H4 (cell line): ENCODE measurements at places on chromosomes 6 and 20. TPM values are rescaled to one million over a fixed set of nuclear protein-coding genes. Genes with fewer than 3 reads are reported as not detected.

DNA sequence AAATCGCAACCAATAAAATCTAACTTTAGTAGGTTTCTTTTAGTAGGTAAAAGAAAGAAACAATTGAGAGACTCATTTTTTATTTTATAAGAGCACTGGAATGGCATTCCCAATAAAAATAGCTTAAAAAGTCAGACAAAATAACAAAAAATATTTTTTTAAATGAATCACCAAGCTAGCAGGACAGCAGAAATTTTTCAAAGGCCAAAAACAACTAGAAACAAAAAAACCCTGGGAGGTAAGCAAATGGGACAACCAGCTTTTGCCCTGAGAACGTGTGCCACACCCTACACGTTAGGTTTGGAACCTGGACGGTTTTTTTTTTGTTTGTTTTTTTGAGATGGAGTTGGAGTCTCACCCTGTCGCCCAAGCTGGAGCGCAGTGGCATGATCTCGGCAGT, 19.6 kb downstream of the GPLD1 start:
- DNase-seq, result no peak

DNA sequence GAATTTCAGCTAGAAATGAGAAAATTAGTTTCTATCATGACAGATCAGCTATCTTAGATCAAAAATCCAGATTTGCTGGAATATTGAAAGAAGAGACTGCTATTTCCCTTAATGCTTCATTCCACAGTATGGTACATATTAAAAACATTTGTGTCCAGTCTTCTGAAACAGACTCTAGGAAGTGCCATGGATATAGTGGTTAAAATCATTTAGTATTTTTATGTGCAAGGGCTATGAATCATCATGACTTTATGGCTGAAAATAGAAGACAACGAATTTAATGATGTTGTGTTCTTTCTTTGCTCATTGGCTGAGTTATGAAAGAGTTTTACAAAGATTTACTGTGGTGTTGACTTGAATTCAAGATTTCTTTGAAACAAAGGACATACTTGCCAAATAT, 146.6 kb downstream of the ANKRD60 start:
- DNase-seq, result no peak

DNA sequence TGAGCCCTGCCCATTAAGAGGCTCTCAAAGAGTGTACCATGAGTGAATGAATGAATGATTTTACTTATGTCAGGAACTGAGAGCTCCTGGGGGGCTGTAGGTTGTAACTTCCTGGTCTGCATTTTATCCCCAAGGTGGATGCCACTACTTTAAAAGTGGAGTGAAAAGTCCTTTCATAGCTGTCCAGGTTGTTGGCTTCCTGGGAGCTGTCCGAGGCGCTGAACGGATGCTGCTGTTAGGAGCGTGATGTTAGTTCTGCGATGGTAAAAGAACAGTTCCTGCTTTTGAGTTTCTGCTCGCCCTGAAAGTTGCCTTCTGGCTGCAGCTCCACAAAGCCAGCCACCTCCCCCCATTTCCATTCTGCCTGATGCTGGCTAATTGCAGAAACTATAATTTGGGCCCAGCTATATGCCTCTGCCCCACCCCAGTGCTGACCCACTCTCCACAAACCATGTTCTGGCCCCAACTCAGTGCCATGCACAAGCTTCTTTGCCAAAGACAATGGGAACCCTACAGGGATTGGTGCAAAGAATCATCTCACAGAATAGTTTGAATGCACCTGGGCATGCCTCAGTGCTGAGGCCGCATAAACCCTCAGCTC, 330.9 kb upstream of the CDH4 start:
- DNase-seq, result no peak

- no peak for DNase-seq
Measured at GRCh38 chr6:113095841-113096240, 748.7 kb downstream of the RFPL4B start.

DNA sequence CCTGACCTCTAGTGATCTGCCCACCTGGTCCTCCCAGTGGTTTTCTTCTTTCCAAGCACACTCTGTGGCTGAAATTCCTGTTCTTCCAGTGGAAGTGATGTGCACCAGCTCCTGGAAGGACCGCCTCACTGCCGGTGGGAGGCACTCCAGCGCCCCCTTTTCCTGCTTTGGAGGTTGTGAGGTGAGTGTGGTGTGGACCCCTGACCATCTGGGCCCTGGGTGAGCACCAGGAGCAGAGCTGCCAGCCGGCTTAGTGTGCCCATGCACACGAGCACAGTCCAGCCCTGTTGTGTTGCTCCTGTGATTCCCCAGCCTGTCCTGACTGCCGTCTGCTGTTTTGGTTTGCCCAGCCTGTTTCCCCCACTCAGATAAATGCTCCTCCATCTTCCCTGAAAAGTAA, 134.6 kb downstream of the FNDC1 start:
- no peak for DNase-seq

DNA sequence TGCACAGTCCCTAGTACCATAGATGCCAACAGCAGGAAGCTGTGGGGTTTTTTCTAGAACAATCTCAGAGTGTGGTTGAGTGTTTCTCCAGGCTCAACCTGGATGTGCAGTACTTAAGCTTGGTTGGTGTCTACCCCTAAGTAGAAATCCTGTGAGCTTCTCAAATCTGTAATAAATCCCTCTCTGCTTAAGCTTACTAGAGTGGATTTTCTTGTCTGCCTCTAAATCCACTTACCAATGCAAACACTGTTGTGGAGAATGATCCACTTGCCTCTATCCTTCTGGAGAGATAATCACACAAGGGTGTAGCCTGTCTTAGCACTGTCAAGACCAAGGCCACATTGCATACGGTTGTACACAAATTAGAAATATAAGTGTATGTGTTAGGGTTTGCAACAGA, 43.3 kb upstream of the CLIC5 start:
- DNase-seq, result no peak

DNA sequence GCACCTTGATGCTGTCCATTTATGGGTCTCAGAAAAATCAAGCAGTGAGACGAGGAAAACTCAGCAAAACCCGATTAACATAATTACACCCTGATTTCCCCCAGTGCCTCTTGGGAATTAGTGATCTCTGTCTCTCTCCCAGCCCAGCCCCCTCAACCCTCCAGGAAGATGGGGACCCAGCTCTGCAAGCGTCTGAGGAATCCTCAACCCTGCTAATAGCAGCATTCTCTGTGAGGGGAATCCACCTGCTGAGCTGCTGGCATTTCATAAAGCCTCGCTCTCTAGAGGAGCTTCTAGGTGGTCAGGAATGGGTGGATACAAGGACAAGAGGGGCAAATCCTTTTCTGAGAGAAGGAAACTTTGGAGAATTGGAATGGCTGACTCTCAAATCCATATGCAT, 13.9 kb downstream of the NR2E1 start:
- no peak for DNase-seq

DNA sequence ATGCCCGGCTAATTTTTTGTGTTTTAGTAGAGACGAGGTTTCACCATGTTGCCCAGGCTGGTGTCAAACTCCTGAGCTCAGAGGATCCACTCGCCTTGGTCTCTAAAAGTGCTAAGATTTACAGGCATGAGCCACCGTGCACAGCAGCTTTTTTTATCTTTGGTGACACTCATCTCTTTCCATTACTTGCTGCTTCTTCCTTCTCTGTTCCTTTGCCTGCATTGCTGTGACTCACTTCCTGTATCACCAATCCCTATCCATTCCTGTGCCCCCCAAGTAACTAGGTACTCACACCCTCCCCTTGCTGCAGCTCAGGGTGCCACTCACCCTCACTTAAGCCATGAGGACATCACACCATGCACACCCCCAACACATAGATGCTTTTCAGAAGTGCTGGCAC, 24.6 kb downstream of the KHDC1L start:
- no peak for DNase-seq

DNA sequence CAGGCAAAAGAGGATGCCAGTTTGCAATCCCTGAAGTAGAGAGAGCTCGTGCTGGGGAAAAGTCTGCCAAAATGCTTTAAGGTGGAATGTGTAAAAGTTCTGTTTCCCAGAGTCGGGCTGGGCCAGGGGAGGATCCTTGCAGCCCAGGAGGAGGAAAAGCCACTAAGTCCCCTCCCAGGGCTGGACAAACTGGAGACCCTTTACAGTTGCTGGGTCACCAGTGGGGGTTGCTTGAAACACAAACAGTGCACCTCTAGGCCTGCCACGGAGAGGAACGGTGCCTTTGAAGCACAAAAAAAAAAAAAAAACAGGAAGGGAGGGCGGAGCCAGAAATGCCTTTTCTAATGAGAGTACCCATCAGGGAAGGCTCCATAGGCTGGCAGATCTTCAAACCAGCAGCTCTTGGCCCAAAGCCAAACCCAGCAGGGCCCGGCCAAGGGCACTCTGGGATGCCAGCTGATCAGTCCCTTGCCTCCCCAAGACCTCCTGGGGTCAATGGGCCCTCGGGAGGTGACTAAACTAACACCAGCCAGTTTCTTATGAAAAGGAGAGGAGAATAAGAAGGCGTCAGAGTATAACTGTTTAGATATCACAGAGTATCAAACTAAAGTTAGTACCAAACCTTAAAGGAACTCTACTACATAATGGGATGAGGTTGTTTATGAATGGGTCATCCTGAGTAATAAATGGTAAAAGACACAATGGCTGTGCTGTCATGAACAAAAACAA, 23.7 kb downstream of the HLA-A start:
- peak; percentile 90 for DNase-seq

DNA sequence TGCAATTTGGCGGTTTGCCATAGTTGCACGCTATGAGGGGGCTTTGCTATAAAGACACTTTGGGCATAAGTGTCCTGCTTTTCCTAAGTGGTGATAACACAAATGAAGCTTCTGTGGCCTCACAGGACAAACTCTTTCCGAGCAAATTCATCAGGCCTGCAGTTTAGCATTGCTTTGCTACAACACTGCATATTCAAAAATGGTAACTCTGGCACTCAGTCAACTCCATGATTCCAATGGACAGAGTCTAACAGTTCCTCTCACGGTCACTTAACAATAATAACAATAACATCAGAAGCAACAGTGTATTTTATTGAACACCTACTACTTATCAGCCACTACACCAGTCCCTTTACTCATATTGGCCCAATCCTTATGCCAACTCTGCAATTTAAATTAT, 222.5 kb downstream of the FRK start:
- DNase-seq, result no peak

GRCh38 chr6:4403828-4404227, 268.5 kb upstream of the ECI2 start:
- no peak for DNase-seq

DNA sequence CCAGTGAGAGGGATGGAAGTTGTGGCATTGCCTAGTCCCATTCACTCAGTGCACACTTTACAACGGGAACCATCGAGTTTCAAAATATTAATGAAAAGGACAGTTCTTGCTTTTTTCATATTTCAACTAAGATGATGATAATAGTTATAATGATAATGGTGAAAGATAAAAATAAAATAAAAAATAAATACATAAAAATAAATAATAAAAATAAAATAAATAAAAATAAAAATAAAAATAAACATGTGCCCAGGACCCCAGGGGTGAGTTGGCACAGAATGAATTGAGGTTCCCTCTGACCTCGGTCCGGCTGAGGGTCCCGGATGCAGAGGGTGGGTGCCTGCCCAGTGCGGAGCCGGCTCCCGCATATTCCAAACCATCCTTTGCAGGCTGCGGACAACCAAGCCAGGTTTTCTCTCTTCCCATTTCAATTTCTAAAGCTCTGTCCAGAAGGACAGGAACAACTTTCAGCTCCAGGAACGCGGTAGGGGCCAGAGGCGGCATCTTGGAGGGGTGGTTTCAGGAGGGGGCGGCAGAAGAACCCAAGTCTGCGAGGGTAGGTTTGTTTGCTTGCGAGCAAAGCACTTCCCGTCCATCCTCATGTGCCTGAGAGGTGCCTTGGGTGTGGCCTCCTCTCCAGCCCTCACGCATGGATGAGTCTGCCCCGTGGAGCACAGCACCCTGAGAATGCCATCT, 236.8 kb downstream of the DLL1 start:
- no peak for DNase-seq

GRCh38 chr6:24923885-24924401, 11.8 kb downstream of the RIPOR2 start:
- no peak for DNase-seq

DNA sequence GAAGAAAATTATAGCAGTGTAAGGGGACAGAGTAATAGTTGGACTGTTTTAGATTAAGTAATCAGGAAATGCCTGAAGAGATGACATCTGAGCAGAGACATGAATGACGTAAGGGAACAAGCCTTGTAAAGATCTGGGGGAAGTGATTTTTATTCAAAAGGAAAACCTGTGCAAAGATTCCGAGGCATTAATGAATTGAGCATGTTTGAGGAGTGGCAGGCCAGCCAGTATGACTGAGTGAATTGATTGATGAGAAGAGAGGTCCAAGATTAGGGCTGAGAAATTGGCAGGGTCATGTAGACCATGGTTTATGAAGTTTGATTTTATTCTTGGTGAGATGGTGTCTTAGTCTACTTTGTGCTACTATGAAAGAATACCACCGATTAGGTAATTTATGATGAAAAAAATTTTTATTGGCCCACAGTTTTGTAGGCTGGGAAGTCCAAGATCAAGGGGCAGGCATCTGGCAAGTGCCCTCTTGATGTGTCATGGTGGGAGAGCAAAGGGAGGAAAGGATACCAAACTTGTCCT, 95.1 kb downstream of the LIN28B start:
- DNase-seq, result no peak

GRCh38 chr6:155980014-155980767, 524.6 kb upstream of the NOX3 start:
- DNase-seq, result no peak

DNA sequence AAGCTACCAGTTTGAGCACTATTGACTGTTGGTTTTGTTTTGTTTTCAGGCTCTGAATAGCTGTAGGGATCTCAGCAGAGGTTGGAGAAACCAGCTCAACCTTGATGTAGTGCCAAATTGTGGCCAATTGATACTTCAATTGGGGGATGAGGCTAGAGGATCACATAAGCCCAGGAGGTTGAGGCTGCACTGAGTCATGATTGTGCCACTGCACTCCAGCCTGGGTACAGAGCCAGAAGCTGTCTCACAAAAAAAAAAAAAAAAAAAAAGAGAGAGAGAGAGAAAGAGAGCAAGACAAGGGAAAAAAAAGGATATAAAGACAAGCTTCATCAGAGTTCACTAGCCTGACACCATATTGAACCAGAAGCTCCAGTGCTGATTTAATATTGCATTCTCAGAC, 702.1 kb downstream of the FRK start:
- no peak for DNase-seq

GHRH gene
- total RNA-seq, result not detected in 2 replicates

DEFB124 gene
- total RNA-seq, result not detected in 2 replicates

MYO6 gene
- total RNA-seq, result 2.2 and 2.9 TPM in 2 replicates

TIAM2 gene
- total RNA-seq, result 3.4 and 5.7 TPM in 2 replicates

HLA-DRA gene
- total RNA-seq, result 0.53 and 3.3 TPM in 2 replicates

CCM2L gene
- 0.04 TPM in 1 of 2 replicates, not detected in the other for total RNA-seq

NOTCH4 gene
- total RNA-seq, result 0.23 and 0.43 TPM in 2 replicates

ADAM33 gene
- total RNA-seq, result not detected in 2 replicates

CYP24A1 gene
- total RNA-seq, result 0.95 TPM in 1 of 2 replicates, not detected in the other
